ENCODE measurements at places on chromosomes 6 and 20.

DNA sequence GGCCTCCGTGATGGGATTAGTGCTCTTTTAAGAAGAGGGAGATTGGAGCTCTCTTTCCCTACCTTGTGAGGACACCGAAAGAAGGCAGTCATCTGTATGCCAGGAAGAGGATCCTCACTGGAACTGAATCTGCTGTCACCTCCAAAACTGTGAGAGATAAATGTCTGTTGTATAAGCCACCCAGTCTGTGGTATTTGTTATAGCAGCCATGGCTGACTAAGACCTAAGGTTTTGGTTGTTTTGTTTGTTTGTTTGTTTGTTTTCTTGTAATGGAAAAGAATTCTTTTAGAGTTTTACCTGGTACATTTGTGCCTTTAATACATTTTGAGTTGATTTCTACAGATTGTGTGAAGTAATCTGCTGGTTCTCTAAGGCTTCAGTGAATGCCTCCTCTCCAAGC lies 7.6 kb downstream of the RPP21 start:
- DNase-seq: no peak

DNA sequence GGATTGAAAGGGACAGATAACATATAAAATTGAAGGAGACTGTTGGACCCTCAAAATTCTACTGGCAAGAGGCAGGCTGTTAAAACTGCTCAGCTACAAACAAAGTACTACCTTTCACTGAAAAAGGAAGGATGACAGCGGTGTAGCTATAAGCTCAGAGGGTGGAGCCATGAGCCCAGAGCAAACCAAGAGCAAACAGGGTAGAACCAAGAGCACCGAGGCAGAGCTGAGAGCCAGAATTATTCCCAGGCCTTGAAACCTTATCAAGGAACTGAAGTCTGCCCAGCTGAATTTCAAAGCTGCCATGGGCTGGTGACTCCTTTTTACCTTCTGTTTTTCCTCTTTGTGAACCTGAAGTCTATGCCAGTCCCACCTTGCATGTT lies 74.7 kb upstream of the SLC4A11 start:
- no peak for DNase-seq

- no peak for DNase-seq
Measured at GRCh38 chr6:25754535-25754934, at the start of gene SLC17A4. Gene SLC17A4, plus strand, starts transcription at chr6:25754742. Its CDS starts 7,221 bp downstream, at chr6:25761963.

DNA sequence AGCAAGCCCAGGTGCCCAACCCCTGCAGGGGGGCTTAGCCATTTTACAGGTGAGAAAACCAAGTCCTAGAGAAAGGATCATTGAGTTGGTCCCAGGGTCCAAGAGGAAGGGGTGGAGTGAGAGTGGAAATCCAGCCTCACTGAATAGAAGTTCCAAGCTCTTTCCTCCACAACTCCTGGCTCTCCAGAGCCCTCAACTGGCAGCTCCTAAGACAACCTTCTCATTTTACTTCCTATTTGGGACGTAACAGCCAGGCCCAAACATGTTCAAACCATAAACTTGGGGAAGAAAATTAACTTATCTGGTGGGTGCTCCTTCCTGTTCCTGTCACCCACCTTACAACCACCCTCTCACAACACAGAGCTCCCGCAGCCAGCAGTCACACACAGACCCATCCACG lies 57.9 kb downstream of the PRND start:
- DNase-seq: no peak

DNA sequence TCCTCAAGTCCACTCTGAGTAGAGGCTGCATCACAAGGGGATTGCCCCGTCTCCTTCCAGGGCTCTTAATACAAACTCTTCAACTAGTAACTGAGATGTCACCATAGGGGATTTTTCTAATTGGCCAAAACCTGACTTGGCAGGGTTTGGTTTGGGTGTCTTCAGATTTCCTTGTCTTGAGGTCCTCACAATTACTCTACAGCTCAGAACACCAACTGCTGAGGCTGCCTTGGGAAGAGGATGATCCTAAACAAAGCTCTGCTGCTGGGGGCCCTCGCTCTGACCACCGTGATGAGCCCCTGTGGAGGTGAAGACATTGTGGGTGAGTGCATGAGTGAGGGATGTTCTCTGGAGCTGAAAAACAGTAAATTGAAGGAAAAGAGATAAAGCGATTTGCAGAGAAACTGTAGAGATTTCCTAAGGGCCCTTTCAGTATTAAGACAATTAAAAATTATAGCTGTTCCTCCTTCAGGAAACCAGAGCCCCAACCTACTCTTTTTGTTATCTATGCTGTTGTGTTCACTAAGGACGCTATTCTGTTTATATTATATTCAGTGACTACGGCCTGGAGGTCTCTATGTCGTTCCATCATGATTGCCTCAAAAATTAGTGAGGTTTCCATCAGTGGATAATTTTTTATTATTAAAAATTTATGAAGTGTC lies at the start of gene HLA-DQA1:
Gene HLA-DQA1 (plus strand): TSS at position 188 of the 662 bp plus-strand sequence. CDS start 53 bp downstream, at position 241.
- no peak for DNase-seq

DNA sequence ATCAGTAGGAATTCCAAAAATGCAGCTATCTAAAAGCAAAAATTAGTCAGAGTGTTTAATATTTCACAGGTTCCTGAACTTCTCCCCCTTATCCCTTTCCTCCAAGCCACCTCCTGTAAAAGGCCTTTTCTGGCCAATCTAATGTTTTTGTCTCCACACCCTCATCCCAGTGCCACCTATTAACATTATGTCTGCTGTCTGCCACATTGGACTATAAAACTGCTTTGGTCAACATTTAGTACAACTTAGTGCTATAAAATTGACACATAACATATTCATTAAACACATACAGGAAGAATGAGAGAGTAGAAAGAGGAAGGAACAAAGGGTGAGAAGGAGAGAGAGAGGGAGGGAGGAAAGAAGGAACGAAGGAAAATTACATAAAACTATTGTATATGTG lies 47.7 kb downstream of the MMUT start:
- DNase-seq: no peak

GRCh38 chr6:155261111-155261900 lies 2.5 kb upstream of the CLDN20 start:
- no peak for DNase-seq

- no peak for DNase-seq
Measured at GRCh38 chr20:13442986-13443385, 195.7 kb downstream of the TASP1 start.

DNA sequence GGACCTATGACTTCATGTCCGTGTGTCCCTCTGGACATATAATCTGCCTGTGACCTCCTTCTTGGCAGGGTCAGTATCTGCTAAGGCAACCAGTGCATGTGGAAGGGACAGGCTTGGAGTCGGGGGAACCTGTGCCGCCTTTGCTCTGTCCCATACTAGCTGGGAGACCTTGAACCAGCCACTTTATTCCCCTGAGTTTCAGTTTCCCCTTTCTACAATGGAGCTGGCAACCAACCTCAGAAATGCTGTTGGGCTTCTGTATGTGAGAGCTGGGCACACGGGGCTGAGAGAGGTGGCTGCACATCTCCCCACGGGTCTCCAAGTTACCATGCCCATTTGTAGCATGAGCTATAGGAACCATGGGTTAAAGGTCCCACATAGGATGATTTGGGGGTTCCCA lies 53.8 kb downstream of the CD40 start:
- no peak for DNase-seq

DNA sequence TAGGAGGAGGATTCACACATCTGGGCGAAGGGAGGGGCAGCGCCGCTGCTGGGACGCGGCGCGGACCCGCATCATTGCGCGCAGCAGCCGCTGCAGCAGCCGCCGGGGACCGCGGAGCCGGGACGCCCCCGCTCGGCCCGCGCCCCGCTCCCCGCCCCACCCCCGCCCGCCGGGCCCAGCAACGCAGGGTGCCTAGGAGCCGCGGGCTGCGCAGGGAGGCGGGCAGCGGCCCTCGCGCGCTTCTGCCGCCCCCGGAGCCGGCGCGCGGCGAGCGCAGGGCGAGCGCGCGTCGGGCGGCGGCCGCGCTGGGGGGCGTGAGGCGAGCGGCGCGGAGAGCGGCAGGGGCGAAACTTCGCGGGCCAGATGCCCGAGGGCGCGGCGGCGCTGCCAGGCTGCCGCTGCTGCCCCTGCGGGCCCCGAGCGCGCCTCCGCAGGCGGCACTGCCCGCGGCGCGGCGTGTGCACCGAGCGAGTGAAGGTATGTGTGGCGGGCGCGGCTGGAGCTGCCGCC lies at the start of gene NKAIN2:
Gene NKAIN2 (plus strand): TSS at position 362 of the 510 bp plus-strand sequence.
- no peak for DNase-seq

- no peak for DNase-seq
Measured at GRCh38 chr6:9208966-9209365, 773.6 kb upstream of the SLC35B3 start.

DNA sequence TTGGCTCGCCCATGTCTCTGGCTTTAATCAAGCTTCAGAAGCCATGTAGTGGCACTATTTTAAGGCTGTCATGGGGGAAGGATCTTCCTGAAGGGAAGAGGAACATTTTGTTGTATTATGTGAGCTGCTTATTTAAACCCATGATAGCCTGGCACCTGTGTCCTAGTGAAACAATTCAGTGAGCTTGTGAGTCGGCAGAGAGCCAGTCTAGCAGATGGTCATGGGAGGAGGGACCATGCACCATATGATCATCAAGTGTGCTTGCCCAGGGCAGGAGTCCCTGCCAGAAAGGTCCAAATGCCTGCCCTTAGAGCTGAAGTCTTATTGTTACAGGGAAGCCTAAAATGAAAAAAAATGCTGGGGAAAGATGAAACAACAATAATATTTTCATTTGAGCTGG lies 132.9 kb downstream of the PRDM13 start:
- no peak for DNase-seq

DNA sequence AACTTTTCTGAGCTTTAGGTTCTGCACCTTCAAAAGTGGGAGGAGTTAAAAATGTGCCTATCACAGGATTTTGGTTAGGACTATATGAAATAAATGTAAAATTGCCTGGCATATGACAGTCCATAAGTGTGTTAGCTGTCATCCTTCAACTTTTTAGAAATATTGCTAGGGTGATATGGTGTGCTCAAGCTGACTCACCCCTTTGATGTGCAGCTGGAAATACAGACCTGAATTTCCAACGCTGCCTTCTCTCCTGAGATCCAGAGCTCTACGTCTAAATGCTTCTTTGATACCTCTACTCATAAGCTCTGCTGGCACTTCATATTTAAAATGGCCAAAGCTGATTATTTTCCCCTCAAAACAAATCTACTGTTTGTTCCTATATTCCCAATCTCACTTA lies 2.7 kb downstream of the SLC35B3 start:
- DNase-seq: no peak

DNA sequence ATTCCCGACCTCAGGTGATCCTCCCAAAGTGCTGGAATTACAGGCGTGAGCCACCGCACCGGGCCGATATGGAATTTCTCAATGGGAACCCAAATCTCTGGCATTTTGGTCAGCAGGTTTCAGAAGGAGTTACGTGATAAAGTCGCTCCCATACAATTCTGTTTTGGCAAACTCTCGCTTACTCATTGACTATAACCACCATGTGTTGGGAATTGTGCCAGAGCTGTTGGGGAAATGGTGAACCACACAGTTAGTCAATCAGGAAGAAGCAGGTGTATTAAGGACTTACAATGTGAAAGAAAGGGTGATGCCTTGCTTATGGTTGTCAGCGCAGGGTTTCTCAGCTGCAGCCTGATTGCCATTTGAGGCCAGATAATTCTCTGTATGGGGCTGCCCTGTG lies 410.5 kb downstream of the QKI start:
- no peak for DNase-seq

DNA sequence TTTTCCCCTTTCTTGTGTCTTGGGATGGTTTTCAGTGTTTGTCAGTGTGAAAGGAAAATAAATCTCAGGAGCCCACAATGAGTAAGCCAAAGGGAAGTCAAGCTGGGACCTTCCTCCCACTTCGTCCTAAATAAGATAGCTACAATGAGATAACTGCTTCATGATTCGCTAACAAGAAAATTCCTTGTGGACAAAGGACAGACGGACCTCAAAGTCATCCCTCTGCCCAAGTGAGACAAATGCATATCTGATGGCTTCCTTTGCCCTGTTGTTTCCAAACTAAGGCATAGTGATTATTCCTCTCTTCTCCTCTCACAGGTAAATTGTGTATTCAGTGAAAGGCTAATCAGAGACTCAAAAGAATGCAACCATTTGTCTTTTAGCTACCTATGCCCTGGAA lies 26.1 kb upstream of the ADTRP start:
- no peak for DNase-seq

DNA sequence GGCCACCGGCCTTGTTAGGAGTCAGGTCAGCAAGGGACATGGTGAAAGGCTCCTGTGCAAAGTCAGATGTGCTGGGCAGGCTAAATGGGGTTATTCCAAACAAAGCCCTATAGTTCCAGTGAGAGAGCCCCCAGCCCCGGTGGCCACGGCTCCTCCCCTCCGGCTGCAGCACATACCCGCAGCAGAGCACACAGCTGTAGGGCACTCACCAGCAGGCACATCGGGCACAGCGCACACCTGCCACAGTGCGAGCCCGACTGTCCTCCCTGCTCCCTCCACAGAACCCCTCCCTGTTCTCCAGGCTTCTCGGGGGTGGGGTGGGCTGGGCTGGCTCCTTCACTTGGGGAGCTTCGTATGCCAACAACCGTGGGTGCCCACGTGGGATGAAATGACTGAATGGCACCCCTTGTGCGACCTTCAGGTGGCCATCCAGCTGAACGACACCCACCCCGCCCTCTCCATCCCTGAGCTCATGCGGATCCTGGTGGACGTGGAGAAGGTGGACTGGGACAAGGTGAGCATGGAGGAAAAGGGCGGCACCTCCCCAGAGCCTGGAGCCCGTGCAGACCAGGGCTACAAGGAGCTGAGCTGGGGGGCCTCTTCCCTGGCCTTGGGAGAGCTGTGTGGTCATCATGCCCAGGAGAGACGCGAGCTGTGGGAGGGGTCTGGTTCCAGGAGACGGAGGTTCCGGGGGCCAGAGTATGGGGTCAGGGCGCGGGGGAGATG lies 30.9 kb downstream of the PYGB start:
- peak; percentile 8 for DNase-seq

- no peak for DNase-seq
Measured at GRCh38 chr6:2945153-2945452, 26.3 kb downstream of the SERPINB6 start.

DNA sequence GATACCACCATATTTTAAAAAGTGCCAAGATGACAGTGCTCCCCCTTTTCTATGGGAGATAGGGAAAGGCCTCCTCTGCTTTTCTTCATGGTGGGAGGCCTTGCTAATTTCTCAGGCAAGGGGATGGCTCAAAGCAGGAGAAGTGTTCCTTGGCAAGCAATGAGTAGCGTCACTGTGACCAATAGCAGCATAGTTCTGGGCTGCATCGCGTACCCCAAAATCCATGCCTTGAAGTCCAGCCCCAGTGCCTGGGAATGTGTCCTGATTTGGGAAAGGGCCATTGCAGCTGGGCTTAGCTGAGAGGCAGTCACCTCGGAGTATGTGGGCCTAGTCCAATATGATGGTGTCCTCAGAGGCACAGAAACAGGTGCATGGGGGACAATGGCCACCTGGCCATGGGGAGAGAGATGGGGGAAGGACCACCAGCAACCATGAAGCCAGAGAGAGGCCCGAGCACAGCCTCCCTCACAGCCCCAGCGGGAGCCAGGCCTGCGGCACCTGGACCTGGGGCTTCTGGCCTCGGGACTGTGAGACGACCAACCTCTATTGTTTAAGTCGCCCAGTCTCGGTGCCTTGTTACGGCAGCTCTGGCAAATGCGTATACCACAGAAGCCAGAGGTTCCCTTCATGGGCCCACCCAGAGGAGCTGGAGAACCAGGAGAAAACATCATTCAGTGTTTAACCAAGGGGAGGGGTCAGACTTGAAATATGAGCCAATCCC lies 153.1 kb upstream of the RPS6KA2 start:
- no peak for DNase-seq

Measured in activated T-cell treated with anti-CD3 and anti-CD28 coated beads, Interleukin-2, amount 50 U/mL, for 1 hour (primary cell).